ENCODE measurements at places on chromosomes 3 and 15.

GRCh38 chr15:88613074-88613944 lies 7.8 kb upstream of the AEN start:
- no peak for DNase-seq

- DNase-seq: no peak
These were observed 45.3 kb upstream of the NEDD4 start for GRCh38 chr15:56038707-56039106.

DNA sequence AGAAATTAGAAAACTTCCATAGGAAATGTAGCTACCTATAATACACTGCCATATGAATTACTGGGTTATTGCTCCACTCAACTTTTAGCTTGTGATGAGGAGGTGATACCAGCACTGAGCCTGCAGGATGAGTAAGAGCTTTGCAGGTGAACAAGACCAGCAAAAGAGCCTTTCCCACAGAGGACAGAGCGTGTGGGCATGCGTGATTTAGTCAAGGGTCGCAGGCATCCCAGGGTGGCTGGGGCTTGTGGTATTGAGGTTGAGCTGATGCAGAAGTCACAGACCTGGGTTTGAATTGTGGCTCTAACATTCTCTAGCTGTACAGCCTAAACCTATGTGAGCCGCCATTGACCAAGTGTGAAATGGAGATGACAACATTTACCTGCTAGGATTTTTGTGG lies 5.6 kb downstream of the NRROS start:
- no peak for DNase-seq

GRCh38 chr3:122576174-122576940 lies 1.1 kb upstream of the PARP15 start:
- DNase-seq: no peak

DNA sequence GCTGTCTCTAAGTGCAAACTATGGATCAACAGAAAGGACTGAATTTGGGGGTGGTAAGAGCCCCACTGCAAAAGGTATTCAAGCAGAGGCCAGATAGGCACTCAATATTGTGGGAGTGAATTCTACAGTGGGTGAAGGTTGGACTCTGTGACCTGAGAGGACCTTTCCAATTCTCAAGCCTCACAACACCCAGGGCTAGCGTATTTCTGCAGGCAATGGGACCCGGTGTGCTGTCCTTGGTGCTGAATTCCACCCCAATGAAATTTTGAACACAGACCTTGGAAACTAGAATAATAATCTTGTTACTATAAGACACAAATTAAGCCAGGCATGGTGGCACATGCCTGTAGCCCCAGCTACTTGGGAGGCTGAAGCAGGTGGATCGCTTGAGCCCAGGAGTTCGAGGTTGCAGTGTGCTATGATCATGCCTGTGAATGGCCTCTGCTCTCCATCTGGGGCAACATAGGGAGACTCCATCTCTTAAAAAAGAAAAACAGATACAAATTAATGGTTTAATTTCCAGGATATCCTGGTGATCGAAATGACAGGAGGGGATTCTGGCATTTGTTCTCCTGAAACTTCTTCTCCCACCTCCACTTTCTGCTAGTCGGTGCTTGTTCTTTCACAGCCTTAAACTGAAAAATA lies 135.4 kb downstream of the RAB11A start:
- peak; percentile 26 for DNase-seq

- no peak for DNase-seq
These were observed 110.9 kb downstream of the LMLN start for GRCh38 chr3:198070871-198071270.

- peak; percentile 51 for DNase-seq
These were observed 27.1 kb upstream of the MAP3K13 start for GRCh38 chr3:185335799-185336198.

DNA sequence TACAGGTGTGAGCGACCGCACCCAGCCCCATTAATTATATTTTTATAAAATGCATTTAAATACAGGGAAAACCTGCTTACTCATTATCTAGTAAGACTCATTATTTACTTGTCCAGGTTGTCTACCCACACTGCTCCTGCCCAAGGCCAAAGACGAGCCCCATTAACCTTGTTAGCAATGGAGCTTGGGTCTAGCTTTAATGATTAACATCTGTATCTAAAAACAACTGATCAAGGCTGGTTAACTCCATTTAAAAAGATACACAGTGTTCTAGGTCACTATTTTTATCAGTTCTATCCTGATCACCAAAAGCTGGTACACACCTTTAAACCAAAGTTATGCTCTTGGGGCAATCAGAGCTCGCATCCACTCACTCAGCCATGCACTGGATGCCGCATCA lies 10.4 kb upstream of the NCKIPSD start:
- DNase-seq: no peak
